Liver (tissue), 10 donors: ENCODE measurements at places on chromosomes 1 and 21. TPM values are rescaled to one million over a fixed set of nuclear protein-coding genes. Genes with fewer than 3 reads are reported as not detected.

The FCN3 gene
- total RNA-seq = 146 TPM

The AMY2A gene
- total RNA-seq = not detected

The C2CD2 gene
- 17.9 TPM for total RNA-seq

The USH2A gene
- total RNA-seq = 0.33 TPM

The TRIM63 gene
- total RNA-seq = not detected

The NBPF10 gene
- total RNA-seq = 0.89 TPM

The MTF1 gene
- 3.3 TPM for total RNA-seq

The OR6F1 gene
- not detected for total RNA-seq

The LYPD8 gene
- not detected for total RNA-seq

The HLX gene
- 3.0 TPM for total RNA-seq

The CLDN19 gene
- 5.1 TPM for total RNA-seq

The BGLAP gene
- total RNA-seq = 0.75 TPM

The LENEP gene
- total RNA-seq = 0.42 TPM

GRCh38 chr1:116879478-116880133, 30.1 kb upstream of the PTGFRN start:
- no peak overlapping the region for H3K27ac ChIP-seq
- no peaks in the 10 kb centered on the region for H3K4me1 ChIP-seq
- no peaks in the 10 kb centered on the region for H3K36me3 ChIP-seq

GRCh38 chr1:186179231-186179630, 195.8 kb downstream of the TPR start:
- no peak for DNase-seq
- H3K27me3 ChIP-seq = no peaks in the 10 kb centered on the region
- H3K4me3 ChIP-seq = no peak overlapping the region
- H3K36me3 ChIP-seq = no peaks in the 10 kb centered on the region
- H3K27ac ChIP-seq = no peak overlapping the region

DNA sequence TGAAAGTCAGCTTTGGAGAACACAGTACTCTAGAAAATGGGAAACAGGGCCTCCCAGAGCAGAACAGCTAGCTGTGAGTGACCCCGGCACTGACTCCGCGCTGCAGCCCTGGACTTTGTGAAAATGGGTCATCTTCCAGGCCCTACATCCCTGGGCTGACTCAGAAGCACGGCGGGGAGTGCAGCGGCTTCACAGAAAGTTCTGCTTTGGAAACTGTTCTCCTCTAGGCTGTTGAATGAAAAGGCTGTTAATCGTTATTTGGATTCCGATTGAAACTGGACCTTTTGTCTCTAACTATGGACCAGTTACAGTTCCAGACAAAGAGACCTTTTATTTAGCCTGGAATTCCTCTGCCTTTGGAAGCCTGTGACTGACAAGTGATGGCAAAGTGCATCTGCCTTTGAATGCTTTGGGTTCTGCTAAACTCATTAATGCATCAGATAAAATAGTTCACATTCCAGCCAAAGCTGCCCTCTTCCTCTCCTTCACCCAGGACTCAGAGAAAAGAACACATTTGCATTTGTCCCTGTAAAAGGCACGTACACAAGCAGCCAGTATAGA, 144.9 kb upstream of the HOOK1 start:
- no peak overlapping the region for H3K27ac ChIP-seq
- H3K27me3 ChIP-seq = no peaks in the 10 kb centered on the region
- no peak for DNase-seq

DNA sequence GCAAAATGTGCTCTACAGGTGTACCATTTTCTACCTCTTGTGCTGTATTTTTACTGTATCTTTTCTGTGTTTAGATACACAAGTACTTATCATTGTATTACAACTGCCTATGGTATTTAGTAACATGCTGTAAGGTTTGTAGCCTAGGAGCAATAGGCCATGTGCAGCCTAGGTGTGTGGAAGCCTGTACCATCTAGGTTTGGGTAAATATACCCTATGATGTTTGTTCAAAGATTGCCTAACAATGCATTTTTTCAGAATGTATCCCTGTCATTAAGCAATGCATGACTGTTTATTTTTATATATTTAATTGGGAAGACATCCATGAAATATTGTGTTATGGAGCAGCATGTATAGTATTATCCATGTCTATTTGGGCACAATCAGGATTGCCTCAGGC, 11.0 kb downstream of the ETV3L start:
- H3K27ac ChIP-seq = no peak overlapping the region
- no peaks in the 10 kb centered on the region for H3K36me3 ChIP-seq

DNA sequence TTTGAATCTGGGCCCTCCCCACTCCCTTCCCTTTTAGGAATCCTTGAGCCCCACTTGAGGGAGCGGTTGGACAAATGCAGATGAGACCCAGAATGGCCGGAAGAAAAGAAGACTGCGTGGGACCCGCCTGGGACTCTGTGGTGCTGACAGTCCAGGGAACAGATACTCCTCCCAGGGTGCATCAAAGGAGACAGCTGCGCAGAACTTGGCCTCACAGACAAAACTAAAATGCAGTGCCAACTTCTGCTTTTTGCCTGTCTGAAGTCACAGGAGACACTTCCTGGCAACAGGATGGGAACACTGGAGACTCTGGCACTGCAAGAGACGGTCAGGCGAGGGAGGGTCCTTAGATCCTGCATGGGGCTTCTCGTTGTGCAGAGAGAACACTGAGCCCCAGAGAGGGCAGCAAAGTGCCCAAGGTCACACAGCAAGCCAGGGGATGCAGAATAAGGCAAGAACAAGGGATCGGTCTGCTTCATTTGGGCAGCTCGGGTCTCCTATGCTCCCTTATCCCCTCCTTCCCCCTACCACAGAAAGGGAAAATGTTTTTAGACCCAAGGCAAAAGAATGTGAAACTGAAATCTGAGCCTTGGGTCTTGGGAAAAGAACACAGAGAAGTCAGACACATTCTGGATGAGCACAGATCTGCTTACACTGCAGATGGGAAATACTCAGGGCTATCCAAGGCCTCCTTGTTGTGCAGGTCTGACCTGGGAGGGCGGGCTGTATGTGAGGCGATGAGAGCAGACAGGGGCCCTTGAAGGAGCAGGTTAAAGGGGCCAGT, 182.4 kb downstream of the TRABD2B start:
- no peak overlapping the region for H3K4me3 ChIP-seq
- no peaks in the 10 kb centered on the region for H3K36me3 ChIP-seq
- no peaks in the 10 kb centered on the region for H3K27me3 ChIP-seq
- H3K27ac ChIP-seq = no peak overlapping the region
- DNase-seq = no peak

GRCh38 chr1:247415423-247416361, at the start of gene NLRP3:
Gene NLRP3, plus strand, starts transcription at chr1:247416173. Its CDS starts 2,628 bp downstream, at chr1:247418801.
- H3K27ac ChIP-seq = no peak within 1 kb of the TSS
- DNase-seq = no peak
- no peaks in the 10 kb centered on the region for H3K27me3 ChIP-seq
- H3K4me1 ChIP-seq = no peaks in the 10 kb centered on the region

DNA sequence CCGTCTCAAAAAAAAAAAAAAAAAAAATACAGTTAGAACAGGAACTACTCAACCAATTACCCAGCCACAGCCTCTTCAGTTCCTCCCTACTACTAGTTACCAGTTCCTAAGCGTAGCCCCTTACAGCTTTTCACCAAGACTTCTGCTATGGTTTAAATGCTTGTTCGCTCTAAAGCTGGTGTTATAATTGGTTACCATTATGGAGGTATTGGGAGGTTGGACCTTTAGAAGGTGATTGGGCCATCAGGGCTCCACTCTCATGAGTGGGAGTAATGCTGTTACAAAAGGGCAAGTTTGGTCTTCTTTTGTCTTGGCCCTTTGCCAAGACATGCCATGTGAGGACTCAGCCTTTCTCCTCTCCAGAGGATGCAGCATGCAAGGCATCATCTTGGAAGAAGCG, 3.0 kb upstream of the SMPDL3B start:
- no peaks in the 10 kb centered on the region for H3K36me3 ChIP-seq
- DNase-seq = no peak
- H3K4me3 ChIP-seq = no peak overlapping the region
- H3K4me1 ChIP-seq = peaks cover 1% of the 10 kb centered on the region
- no peaks in the 10 kb centered on the region for H3K27me3 ChIP-seq

GRCh38 chr1:195173753-195174152, 1434.5 kb downstream of the KCNT2 start:
- H3K27me3 ChIP-seq = no peaks in the 10 kb centered on the region
- H3K27ac ChIP-seq = no peak overlapping the region
- H3K4me1 ChIP-seq = no peaks in the 10 kb centered on the region
- H3K4me3 ChIP-seq = no peak overlapping the region
- no peaks in the 10 kb centered on the region for H3K36me3 ChIP-seq

DNA sequence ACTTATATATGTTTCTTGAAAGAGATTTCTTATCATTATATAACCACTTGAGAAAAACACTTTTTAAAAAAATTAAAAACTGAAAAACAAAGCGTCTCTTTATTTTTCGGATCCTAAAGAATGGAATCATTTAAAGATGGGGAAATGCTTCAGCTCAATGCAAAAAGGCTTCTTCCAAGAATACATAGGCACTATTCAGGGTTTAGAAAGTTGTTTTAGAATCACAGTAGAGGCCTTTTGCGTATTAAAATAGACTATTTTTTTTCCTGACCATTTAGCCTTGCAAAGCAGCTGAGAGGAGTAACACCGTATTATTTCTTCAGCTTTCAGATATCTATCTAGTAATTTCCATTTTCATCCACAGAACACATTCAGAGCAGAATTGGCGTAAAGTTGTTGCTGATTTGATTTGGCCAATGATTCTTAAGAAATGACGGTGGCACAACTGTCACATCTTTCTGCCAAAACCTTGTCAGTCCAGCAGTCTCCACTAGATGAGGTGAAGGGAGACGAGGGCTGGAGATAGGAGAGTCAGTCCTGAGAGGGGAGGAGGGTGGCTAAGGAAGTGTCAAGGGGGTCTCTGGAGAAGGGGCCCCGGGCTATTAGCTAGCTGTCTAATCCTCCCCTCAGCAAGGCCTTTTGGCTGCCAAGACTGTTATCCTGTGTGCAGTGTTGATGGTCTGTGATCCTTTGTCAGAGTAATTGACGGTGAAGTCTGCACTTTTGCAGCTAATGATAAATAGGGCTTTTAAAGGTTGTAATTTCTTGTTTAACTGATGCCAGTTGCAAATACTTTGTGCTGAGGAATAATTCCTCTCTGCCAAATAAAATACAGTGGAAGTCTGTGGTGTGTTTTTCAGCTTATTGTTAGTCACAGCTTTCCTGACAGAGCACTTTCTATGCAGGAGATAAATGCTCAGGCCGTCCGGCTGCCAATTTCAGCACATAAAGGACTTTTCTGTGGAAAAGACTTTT, 34.7 kb downstream of the PRRX1 start:
- no peak overlapping the region for H3K27ac ChIP-seq
- no peaks in the 10 kb centered on the region for H3K36me3 ChIP-seq
- no peaks in the 10 kb centered on the region for H3K27me3 ChIP-seq
- DNase-seq = no peak
- no peak overlapping the region for H3K4me3 ChIP-seq

DNA sequence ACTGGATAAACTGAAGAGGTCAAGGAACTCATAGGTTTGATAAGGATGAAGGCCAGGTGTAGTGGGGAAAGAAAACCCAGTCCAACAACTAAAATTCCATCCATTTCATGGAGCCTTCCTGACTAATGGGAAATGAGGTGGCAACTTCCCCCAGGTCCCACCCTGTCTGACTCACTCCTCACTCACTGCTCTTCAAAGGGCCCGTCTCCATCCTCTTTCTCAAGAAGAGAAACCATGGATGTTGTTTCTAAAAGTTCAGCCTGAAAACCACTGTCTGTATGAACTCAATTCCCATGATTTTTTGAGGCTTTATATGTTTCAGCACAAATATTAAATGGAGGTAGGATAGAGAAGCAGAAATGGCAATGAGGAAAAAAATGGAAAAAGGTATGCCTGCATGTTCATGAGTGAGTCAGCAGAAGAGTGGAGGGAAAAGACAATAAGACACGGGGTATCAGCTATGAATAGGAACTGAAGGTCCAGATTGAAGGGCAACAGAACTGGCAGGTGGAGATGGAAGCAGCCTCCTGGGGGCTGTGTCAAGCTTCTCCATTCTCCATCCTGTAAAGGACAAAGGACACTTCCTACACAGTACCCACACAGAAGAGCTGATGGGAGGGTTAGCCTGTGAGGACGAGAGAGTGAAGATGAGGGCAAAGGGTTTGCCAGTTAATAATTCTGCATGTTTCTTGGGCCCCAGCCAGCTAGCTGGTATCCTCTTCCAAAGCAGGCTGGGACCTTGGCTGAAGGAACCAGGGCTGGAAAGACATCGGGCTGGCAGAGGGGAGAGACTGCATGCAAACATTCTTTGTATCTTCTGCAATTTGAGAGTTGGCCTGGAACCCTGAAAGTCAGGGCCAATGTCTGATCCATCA, 5.5 kb upstream of the ELOVL1 start:
- peak overlapping the region; percentile 32 for H3K27ac ChIP-seq
- H3K27me3 ChIP-seq = no peaks in the 10 kb centered on the region
- H3K36me3 ChIP-seq = peaks cover 5% of the 10 kb centered on the region
- H3K4me3 ChIP-seq = no peak overlapping the region
- peaks cover 17% of the 10 kb centered on the region for H3K4me1 ChIP-seq
- no peak for DNase-seq

- DNase-seq = no peak
- H3K4me1 ChIP-seq = no peaks in the 10 kb centered on the region
- H3K27me3 ChIP-seq = no peaks in the 10 kb centered on the region
- no peaks in the 10 kb centered on the region for H3K36me3 ChIP-seq
- no peak overlapping the region for H3K4me3 ChIP-seq
Measured at GRCh38 chr1:178940068-178940765, 69.3 kb upstream of the ANGPTL1 start.

DNA sequence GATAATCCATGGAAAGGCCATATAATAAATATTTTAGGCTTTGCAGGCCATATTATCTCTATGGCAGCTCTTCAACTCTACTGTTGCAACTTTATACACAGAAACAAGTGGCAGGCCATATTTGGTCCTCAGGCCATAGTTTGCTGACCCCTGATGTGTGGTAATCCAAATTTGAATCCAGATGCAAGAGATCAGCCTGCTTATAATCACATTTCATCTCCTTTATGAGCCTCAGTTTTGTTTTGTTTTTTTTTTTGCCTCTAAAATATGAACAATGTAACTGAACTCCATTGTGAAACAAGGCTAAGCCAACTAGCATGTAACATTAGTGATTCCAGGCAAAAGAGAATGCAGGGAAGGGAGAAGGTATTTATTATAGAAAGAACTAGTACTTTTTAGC, 81.6 kb downstream of the PRKAA2 start:
- DNase-seq = no peak
- H3K4me1 ChIP-seq = no peaks in the 10 kb centered on the region
- H3K36me3 ChIP-seq = peaks cover 2% of the 10 kb centered on the region
- H3K4me3 ChIP-seq = no peak overlapping the region
- H3K27me3 ChIP-seq = no peaks in the 10 kb centered on the region

DNA sequence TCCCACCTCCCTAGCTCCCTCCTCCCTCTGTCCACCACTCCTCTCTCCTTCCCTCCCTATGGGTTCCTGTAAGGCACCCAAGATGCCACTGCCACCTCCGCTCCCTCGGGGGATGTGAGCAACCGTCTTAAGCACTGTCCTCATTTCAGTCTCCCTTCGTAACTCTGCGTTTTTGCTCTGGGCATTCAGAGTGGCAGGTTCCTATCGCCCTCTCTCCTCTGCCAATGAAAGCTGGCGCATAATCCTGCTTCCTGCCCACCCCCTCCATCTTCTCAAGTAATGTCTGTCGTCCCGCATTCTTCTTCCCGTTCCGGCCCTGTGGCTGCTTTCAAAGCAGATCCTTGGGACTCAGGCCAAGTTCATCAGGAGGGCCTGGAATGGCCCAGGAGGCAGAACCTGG, 253.9 kb upstream of the TMEM51 start:
- H3K36me3 ChIP-seq = no peaks in the 10 kb centered on the region
- no peak overlapping the region for H3K27ac ChIP-seq
- H3K27me3 ChIP-seq = peaks cover 2% of the 10 kb centered on the region
- no peak overlapping the region for H3K4me3 ChIP-seq
